ENCODE measurements at places on chromosomes 2 and 18.

- DNase-seq = no peak
Measured at GRCh38 chr2:7904319-7904718, 777.5 kb upstream of the ID2 start.

DNA sequence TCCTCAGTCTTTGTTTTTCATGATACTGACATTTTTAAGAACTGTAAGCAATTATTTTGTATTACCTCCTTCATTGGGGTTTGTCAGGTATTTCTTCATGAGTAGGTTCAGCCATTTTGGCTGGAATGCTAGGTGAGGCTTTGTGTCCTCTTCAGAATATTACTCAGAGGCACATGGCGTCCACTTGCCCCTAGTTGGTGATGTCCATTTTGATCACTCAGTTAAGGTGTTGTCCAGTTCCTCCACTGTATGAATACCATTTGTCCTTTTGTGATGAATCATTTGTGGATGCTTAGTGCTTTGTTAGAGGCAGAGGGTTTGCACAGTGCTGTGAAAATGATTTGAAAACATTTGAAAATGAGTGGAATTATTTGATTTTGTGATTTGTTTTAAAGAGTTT lies 4.7 kb downstream of the IL1RL2 start:
- DNase-seq = no peak

DNA sequence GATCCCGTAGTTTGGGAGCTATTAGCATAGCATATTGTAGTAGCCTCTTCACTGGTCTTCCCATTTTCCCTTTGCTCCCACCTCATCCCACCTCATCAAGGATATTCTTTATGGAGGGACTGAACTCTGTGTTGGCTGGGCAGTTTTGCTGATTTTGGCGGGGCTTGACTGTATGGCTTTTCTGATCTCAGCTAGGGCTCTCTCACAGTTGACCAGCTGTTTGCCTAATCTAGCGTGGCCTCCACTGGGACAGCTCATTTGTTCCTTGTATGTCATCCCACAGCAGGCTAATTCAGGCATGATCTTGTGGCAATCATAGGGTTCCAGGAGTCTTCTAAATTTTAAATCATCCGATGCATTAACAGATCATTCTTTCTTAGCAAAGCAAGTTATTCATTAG lies 30.2 kb upstream of the MTX2 start:
- no peak for DNase-seq

- no peak for DNase-seq
Measured at GRCh38 chr18:1147730-1148129, 243.1 kb downstream of the ADCYAP1 start.

DNA sequence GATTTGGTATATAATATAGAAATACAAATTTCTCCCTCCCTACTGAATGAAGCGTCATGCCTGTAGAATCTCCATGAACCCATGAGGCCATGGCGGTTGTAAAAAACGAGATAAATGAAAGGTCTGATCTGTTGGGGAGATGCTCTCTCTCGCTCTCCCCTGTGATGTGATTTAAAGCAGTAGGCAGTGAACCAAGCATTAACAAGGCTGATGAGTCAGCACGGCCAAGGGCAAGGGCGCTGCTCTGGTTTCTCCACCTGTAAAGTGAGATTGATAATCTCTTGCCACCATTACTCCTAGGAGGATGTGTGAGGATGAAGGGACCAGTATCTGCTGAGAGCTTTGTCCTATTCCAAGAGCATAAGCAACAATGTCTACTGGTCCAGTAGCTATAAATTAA lies 553.3 kb downstream of the CMPK2 start:
- no peak for DNase-seq

- DNase-seq = no peak
Measured at GRCh38 chr2:241061275-241061674, 40.8 kb downstream of the MTERF4 start.

GRCh38 chr18:7886436-7886835 lies 319.3 kb downstream of the PTPRM start:
- DNase-seq = no peak

GRCh38 chr2:168641636-168642035 lies 160.8 kb upstream of the NOSTRIN start:
- DNase-seq = no peak

DNA sequence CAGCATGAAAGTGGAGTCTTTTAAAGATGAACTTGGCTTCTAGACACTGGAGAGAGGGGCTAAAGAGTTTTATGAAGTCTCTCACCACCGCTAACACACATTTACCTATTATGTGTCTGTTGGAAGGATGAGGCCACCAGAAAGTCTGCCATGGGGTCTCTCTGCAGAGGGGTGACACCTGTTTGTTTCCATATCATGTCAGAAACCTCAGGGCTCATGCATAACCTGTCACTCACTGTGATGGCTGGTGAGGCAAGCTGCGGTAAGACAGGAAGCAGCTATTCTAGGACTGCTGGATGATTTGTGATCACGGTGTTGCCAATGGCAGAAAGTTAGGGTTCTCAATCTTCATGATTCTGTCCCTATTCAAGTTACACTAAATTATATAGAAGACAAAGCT lies 60.8 kb upstream of the DNMT3A start:
- no peak for DNase-seq

DNA sequence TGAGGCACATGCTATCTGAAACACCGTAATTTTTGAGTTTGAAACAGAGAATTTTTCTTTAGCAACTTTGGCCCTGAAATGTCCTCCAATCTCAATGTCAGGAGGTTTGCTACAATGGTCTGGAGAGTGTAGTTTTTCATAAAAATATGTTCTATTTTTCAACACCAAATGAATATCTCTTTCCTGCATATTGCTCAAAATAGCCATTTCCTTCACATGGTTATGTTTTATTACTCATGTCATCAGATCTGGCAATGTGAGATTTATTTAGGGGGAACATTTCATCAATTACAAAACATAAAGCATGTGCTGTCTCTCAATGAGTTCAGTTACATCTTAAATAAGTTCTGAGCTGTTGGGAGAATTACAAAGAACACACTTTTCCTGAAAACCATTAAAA lies 871.9 kb upstream of the FSHR start:
- DNase-seq = no peak

DNA sequence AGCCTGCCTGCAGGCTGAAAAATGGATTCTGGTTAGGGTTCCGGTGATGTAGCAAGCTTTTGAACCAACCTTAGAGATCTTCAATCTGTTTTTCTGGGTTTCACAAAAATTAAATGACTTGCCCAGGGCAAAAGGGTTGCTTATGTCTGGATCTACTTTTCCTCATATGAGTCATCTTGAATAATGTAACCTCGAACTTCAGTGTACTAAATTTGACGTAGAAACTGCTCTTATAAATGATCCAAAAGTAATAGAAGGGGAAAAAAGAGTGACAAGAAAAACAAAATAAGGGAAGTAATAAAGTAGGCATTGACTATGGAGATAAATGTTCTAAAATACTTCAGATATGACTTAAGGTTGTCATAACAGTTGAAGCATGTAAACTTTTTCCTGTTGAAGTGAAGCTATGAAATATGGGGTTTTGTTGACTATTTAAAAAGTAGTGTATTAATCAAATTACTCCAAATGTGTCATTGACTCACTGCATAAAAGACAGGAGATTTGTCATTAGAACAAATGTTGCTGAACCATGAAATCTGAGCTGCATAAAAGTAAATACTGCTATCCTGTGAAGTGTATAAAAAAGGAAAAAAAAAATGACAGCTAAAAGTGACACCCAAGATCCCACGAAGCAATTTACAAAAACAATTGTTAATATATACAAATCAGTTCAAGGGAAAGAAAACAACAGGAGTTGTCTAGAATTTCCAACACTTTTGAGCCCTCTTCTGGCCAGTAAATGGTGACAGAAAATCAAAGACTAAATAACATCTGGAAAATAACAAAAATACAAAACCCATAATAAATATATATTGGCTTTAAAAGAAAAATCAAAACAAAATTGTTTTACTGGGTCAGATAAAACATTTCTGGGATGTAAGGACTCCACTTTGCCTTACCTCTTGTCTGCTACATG lies 103.6 kb upstream of the SERPINE2 start:
- no peak for DNase-seq

DNA sequence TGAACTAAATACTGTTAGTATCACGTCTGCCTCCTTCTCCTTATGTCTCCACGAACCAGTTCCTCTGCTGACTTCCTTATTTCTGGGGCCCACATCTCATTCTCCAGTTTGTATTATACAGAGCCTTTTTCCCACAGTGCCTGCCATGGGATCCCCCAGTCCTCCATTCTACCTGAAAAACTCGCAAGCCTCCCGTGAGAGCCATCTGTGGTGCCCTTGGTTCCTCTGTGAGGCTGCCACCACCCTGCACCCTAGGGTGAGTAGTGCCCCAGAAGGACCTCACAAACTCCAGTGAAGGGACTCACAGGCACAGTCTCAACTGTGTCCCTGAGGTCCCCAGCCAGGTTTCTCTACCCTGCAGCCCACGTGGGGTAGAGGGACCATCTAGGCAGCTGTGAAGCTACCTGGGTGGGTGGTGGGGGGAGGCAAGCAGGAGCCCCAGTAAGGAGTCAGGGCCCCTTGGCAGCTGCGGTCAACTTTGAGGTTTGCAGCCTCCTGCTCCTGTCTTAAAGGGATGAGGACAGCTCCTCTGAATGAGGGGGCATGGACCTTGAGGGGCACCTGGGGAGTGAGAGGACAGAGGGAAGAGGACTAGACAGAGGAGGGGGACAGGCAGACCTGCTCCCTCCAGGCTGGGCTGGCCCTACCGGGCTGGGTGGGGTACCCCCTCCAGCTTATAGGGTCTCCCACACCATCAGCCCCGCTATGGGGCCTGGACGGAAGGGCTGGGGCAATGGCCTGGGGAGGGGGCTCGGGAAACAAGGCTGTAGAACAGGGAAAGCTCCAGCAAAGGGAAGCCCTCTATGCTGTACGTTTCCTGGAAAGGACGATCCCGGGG lies 1.0 kb downstream of the PSTPIP2 start:
- no peak for DNase-seq

- DNase-seq = no peak
Measured at GRCh38 chr2:46342566-46343315, 45.5 kb downstream of the EPAS1 start.

- no peak for DNase-seq
Measured at GRCh38 chr2:145070703-145071102, 550.8 kb upstream of the ZEB2 start.

GRCh38 chr2:144146076-144146475 lies 373.8 kb downstream of the ZEB2 start:
- no peak for DNase-seq

- DNase-seq = no peak
Measured at GRCh38 chr2:95179451-95179850, 13.8 kb downstream of the ZNF2 start.

DNA sequence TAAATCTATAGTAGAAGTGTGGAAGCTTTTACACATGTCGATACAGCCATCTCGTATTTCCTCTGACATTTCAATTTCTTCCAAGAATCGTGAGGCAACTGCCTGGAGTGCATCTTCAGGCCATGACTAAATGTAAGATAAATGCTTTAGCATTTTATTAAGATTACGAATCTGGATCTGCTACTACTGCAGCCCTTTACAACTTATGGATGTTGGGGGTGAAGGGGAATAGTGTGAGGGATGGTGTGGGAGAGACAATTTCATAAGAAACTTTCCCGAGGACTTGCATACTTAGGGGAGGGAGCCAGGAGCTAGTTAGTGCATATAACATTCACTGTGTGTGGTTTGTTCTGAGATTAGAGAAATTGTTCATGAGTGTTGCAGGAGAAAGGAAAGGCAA lies 204.8 kb downstream of the SLC39A10 start:
- DNase-seq = no peak

DNA sequence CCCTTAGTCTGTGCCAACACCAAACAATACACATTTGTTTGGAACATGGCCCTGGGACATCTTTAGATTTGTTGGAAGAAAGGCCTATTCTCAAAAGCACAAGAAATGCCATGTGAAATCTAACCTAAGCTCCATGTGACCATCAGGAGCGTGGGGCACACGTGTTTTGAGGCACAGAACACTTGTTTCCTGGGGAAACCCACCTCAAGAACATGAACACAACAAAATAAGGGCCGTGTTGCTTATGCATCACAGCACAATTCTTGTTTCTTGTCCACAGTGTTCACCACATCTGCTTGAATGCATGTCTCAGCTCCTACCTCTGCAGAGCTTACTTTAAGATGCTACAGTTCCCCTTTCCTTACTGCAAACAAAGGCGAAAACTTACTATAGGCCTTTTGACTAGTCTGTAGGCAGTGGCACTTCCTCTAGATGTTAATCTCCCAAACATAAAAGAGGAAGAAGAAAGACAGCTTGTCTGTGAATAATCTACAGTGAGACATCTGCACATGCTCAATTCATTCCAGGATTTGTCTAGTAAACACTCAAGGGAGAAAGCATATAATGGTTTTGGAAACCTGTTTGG lies 165.0 kb downstream of the ANKRD44 start:
- DNase-seq = no peak

DNA sequence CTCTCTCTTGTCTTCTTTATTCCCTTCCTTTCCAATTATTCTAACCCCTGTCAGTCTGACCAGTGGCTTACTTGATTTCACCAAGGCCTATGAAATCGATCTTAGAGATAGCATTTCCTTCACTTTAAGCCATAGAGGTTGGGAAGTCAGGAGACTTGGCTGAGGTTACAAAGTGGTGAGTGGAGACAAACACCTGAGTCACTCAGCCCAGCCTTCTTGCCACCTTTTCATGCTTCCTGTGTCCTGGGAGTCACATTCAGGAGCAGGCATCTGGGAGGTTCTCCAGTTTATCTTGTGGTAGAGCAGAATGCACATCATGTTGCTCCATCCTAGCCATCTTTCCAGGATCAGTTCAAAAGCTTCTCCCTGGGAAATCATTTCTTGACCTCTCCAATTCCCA lies 59.1 kb downstream of the VSNL1 start:
- no peak for DNase-seq

- no peak for DNase-seq
Measured at GRCh38 chr2:73203055-73203681, 794 bp downstream of the NOTO start.

GRCh38 chr2:39359453-39360038 lies 77.5 kb downstream of the MAP4K3 start:
- DNase-seq = no peak

GRCh38 chr2:19569300-19569791 lies 210.9 kb upstream of the OSR1 start:
- no peak for DNase-seq

GRCh38 chr18:58297198-58297597 lies 253.2 kb downstream of the NEDD4L start:
- DNase-seq = no peak

DNA sequence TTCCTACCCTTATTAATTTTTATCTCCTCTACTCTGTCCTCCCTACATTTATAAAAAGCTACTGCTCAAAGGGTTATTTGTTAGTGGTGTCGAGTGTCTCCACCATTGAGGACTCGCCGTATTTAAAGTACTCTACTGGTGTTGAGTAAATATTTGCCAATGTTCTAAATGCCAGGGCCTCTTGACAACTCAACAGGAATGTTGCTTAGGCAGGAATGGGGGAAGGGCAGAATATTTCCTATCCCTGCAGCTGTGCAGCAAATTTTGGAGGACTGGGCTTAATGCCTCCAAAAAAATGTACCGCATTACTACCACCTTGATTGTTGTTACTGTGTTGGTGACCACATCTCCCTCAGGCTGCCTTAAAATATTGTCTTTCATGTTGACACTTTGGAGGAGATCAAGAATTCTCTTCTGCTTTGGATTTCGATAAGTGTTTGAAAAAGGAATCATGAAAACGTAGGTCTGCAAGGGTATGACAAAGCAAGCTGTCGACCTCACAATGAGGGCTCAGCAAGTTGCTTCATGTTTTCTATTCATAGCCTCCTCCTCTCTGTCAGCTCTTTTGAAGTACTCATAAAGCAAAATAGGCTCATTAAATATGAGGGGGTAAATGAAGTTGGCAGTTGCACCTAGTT lies 84.3 kb downstream of the EFEMP1 start:
- DNase-seq = peak; percentile 94

GRCh38 chr2:33577668-33578067 lies 21.4 kb downstream of the FAM98A start:
- DNase-seq = no peak
